Osteocyte (in vitro differentiated cells): ENCODE measurements at places on chromosomes 5 and 9. TPM values are rescaled to one million over a fixed set of nuclear protein-coding genes. Genes with fewer than 3 reads are reported as not detected.
A peak's percentile ranks its signal among the peaks of the same experiment; 100 is the strongest.

DNA sequence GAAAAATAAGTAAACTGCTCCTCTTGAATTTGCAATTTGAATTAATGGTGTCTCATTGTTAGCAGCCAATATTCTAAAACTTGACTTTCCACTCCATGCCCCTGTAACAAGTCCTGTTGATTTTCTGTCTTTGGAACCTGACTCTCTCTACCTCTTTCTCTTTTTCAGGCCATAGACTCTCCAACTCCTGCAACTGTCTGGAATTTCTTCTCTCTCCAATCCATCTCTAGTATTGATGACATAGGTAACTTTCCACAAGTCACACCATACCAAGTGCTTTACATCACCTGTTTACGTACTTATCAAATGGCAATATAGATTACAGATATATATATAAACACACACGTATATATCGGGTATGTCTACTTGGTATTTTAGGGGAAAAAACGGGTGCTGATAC is 923 bp downstream of the C5orf34 start:
- H3K27ac ChIP-seq: peak overlapping the region; percentile 99
- H3K36me3 ChIP-seq: no peaks in the 10 kb centered on the region
- no peaks in the 10 kb centered on the region for H3K27me3 ChIP-seq
- peak overlapping the region; percentile 89 for H3K4me3 ChIP-seq
- peaks cover 28% of the 10 kb centered on the region for H3K4me1 ChIP-seq
- DNase-seq: no peak

The UBE2R2 gene
- total RNA-seq: 48.1 and 49.1 TPM in 2 replicates

- H3K27me3 ChIP-seq: no peaks in the 10 kb centered on the region
- H3K4me1 ChIP-seq: peaks cover 16% of the 10 kb centered on the region
- no peak for DNase-seq
- no peak overlapping the region for H3K4me3 ChIP-seq
- peaks cover 79% of the 10 kb centered on the region for H3K36me3 ChIP-seq
Observed at GRCh38 chr5:128284236-128284635, 200.7 kb downstream of the SLC12A2 start.

DNA sequence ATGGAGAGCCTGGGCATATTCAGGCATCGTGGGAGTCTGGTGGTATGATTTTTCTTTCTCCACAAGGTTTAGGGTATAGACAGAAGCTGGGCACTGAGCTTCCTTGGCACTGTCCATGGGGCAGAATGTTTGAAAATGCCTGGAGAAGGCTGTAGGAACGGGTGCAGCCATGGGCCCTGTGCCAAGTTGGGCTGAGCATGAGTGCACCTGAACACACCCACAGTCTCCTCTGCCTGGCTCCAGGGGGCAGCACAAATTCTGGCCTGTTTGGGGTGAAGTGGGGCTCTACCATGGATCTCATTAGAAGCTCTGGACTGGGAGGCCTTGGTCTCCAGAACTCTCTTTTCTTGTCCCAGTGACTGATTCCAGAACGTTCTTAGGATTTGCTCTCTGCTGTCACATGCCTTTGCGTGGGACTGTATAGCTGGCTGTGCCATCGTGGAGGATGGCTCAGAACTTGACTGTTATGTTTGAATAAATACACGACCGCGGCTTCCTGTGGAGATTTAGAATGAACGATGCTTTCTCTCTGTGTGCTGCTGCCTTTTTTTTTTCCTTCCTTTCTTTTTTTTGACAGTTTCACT is 229.8 kb downstream of the FANCC start:
- H3K4me1 ChIP-seq: peaks cover 61% of the 10 kb centered on the region
- no peak overlapping the region for H3K4me3 ChIP-seq
- no peaks in the 10 kb centered on the region for H3K27me3 ChIP-seq
- peaks cover 38% of the 10 kb centered on the region for H3K36me3 ChIP-seq
- peak overlapping the region; percentile 42 for H3K27ac ChIP-seq
- no peak for DNase-seq

DNA sequence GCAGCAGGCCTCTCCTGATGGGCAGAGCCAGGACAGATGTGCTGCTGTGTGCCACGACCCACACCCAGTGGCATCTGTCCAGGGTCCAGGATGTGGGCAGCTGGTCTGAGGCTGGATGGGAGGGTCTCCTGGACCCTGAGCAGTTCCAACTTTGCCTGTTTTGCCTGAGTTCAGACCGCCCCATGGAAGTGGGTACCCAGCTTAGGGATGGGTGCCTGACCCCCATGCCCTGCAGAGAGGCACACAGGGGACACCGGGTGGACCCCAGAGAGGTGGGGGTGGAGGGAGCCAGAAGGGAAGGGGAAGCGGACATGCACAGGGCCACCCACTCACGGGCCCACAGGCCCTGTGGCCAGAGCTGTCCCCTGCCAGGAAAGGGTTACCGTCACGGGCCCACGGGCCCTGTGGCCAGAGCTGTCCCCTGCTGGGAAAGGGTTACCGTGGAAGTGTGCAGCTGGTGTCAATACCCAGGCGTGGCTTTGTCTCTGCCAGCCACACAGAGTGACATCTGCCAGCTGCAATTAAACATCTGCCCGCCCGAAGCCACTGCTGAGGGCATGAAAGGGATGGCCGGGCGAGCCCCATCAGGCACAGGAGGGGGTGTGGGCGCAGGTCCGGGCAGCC is 50.0 kb downstream of the NACC2 start:
- H3K36me3 ChIP-seq: peaks cover 6% of the 10 kb centered on the region
- H3K27me3 ChIP-seq: no peaks in the 10 kb centered on the region
- peaks cover 30% of the 10 kb centered on the region for H3K4me1 ChIP-seq
- H3K4me3 ChIP-seq: no peak overlapping the region
- DNase-seq: no peak
- H3K27ac ChIP-seq: no peak overlapping the region

The CAVIN4 gene
- 1.1 and 1.6 TPM in 2 replicates for total RNA-seq

The SPATA31A7 gene
- total RNA-seq: not detected in 2 replicates

The ECSCR gene
- 0.47 TPM in 1 of 2 replicates, not detected in the other for total RNA-seq

GRCh38 chr5:145629047-145629446 is 206.1 kb downstream of the PRELID2 start:
- no peaks in the 10 kb centered on the region for H3K36me3 ChIP-seq
- H3K27ac ChIP-seq: no peak overlapping the region
- DNase-seq: no peak
- no peaks in the 10 kb centered on the region for H3K4me1 ChIP-seq

DNA sequence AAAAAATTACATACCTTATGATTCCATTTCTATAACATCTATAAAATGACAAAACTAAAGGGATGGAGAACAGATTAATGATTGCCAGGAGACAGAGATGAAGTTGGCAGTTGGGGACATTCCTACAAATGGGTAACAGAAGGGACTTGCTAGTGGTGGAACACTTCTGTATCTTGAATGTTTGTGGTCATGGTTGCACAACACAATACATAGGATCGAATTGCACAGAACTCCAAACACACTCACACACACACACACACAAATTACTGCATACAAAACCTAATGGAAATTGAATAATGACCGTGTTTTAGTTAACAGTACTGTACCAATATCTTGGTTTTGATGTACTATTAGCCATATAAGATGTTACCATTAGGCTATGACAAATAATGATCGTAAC is 330.7 kb upstream of the POU5F2 start:
- no peaks in the 10 kb centered on the region for H3K4me1 ChIP-seq
- H3K4me3 ChIP-seq: no peak overlapping the region
- no peaks in the 10 kb centered on the region for H3K27me3 ChIP-seq
- no peak for DNase-seq

- H3K27ac ChIP-seq: no peak overlapping the region
- no peaks in the 10 kb centered on the region for H3K36me3 ChIP-seq
- DNase-seq: no peak
- no peaks in the 10 kb centered on the region for H3K4me1 ChIP-seq
Observed at GRCh38 chr5:177959315-177959714, 36.7 kb downstream of the PROP1 start.

- DNase-seq: no peak
- peak overlapping the region; percentile 85 for H3K4me3 ChIP-seq
- peak overlapping the region; percentile 79 for H3K27ac ChIP-seq
- peaks cover 26% of the 10 kb centered on the region for H3K4me1 ChIP-seq
Observed at GRCh38 chr9:33264003-33264472, 470 bp downstream of the BAG1 start.

DNA sequence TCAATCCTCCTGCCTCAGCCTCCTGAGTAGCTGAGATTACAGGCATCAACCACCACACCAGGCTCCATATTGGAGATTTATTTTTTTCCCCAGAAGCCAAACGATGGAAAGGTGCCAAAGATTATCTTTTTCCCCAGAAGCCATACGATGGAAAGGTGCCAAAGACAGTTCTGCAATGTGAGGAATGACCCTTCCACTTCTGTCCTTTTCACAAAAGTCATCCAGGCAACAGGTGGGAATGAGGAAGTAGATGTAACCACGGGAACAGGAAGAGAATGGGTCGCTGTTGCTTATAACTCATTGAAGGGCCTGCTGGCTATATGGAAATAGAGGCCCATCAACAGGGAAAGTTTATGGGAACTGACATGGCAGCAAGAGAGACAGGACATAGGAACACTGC is 233.7 kb upstream of the MSX2 start:
- H3K36me3 ChIP-seq: no peaks in the 10 kb centered on the region
- peaks cover 15% of the 10 kb centered on the region for H3K27me3 ChIP-seq
- no peaks in the 10 kb centered on the region for H3K4me1 ChIP-seq
- no peak for DNase-seq
- H3K27ac ChIP-seq: no peak overlapping the region

- peaks cover 2% of the 10 kb centered on the region for H3K36me3 ChIP-seq
- H3K4me1 ChIP-seq: peaks cover 16% of the 10 kb centered on the region
- peaks cover 51% of the 10 kb centered on the region for H3K27me3 ChIP-seq
- no peak overlapping the region for H3K27ac ChIP-seq
- no peak for DNase-seq
- H3K4me3 ChIP-seq: no peak overlapping the region
Observed at GRCh38 chr9:126583144-126583760, 30.5 kb upstream of the LMX1B start.

GRCh38 chr5:32230356-32231099 is 56.4 kb upstream of the GOLPH3 start:
- no peak overlapping the region for H3K27ac ChIP-seq

DNA sequence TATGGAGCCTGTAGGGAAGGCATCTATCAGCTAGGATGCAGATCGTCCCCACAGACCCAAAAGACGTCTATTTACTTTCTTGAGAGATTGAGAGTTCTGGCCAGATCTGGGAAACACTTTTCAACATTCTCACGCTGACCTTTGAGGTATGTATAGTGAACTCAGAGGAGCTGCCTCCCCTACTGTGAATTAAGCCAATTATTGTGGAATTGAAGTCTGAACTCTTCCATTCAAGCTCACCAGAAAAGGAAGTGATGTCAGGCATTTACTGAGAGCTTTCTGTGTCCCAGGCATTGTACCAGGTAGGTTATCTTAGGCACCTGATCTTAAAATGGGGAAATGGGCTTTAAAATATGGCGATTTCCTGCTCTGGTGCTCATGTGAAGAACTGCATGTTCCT is 136.5 kb downstream of the SV2C start:
- H3K27ac ChIP-seq: no peak overlapping the region
- H3K27me3 ChIP-seq: peaks cover 10% of the 10 kb centered on the region
- no peak for DNase-seq
- H3K36me3 ChIP-seq: no peaks in the 10 kb centered on the region

The KCNV2 gene
- not detected in 2 replicates for total RNA-seq

DNA sequence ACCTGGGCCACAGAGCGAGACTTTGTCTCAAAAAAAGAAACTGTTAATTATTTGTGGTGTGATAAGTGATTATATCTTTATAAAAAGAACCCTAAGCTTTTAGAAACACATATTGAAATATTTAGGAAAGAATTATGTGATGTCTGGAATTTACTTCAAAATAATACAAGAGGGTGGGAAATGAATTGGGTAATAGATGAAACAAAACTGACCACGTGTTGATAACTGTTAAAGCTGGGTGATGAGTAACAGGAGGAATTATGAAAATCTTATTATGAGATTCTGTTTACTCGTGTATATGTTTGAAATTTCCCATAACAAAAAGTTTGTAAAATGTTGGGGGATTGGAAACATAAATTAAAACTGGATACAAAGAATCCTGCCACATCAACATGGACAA is 33.0 kb upstream of the PPP2CA start:
- H3K4me3 ChIP-seq: no peak overlapping the region
- peaks cover 9% of the 10 kb centered on the region for H3K4me1 ChIP-seq
- H3K27me3 ChIP-seq: no peaks in the 10 kb centered on the region
- H3K27ac ChIP-seq: no peak overlapping the region
- DNase-seq: no peak

GRCh38 chr9:111851553-111851952 is 45.1 kb upstream of the UGCG start:
- H3K4me1 ChIP-seq: peaks cover 25% of the 10 kb centered on the region
- no peak overlapping the region for H3K27ac ChIP-seq
- no peak overlapping the region for H3K4me3 ChIP-seq

- peaks cover 11% of the 10 kb centered on the region for H3K27me3 ChIP-seq
- H3K36me3 ChIP-seq: no peaks in the 10 kb centered on the region
- H3K4me1 ChIP-seq: no peaks in the 10 kb centered on the region
Observed at GRCh38 chr5:136629125-136629792, 263.9 kb upstream of the TRPC7 start.

The PRKAA1 gene
- total RNA-seq: 85.2 and 91.1 TPM in 2 replicates

DNA sequence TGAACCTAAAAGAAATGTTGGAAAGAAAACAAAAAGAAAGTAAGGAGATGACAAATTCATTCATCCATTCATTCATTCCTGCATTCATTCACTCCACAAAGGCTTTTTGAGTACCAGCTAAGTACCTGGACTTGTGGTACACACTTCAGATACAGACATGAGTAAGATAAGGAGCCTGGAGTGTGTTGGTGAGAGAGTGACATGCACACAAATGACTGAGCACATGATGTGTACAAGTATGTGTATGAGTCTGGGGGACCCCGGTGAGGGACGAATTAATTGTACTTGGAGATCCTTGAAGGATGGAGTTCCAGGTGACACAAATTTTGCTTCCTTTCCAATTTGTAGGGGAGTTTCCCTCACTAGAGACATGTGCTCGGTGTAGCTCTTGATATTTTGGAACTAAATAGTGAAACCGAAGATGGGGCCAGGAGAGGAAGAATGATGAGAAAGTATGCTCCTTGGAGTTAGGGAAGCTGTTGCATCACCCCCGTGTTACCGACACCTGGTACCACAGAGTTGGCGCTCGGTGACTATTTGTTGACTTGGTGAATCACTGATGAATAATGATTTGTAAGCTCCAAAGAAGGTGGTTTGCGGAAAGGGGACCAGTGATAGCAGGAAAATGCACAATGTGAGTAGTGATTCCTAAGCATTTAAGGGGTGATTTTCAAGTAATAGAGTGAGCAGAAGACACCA is 509.8 kb downstream of the CCDC171 start:
- H3K36me3 ChIP-seq: peaks cover 1% of the 10 kb centered on the region
- peaks cover 15% of the 10 kb centered on the region for H3K4me1 ChIP-seq
- no peak overlapping the region for H3K27ac ChIP-seq
- DNase-seq: no peak
- no peaks in the 10 kb centered on the region for H3K27me3 ChIP-seq

- H3K36me3 ChIP-seq: no peaks in the 10 kb centered on the region
- no peaks in the 10 kb centered on the region for H3K27me3 ChIP-seq
- peaks cover 49% of the 10 kb centered on the region for H3K4me1 ChIP-seq
- no peak overlapping the region for H3K27ac ChIP-seq
- DNase-seq: no peak
Observed at GRCh38 chr9:81540142-81540710, 149.1 kb downstream of the TLE1 start.

The FRMD3 gene
- total RNA-seq: 0.29 and 0.35 TPM in 2 replicates
